ENCODE measurements at places on chromosomes 3 and 15. TPM values are rescaled to one million over a fixed set of nuclear protein-coding genes. Genes with fewer than 3 reads are reported as not detected.
A peak's percentile ranks its signal among the peaks of the same experiment; 100 is the strongest.

DNA sequence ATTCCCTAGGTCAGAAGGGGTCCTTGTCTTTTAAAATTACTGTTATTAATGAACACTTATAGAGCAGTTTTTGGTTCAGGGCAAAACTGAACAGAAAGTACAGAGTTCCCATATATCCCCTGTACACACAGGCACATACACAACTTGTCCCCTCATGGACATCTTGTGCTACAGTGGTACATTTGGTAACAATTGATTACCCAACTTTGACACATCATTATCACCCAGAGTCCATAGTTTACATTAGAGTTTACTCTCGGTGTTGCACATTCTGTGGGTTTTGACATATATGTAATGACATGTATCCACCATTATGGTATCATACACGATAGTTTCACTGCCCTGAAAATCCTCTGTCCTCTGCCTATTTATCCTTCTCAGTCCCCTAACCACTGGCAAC is 984 bp upstream of the EDC3 start:
- H3K36me3 ChIP-seq: no peaks in the 10 kb centered on the region
- peaks cover 29% of the 10 kb centered on the region for H3K4me1 ChIP-seq
- H3K4me3 ChIP-seq: no peak overlapping the region

DNA sequence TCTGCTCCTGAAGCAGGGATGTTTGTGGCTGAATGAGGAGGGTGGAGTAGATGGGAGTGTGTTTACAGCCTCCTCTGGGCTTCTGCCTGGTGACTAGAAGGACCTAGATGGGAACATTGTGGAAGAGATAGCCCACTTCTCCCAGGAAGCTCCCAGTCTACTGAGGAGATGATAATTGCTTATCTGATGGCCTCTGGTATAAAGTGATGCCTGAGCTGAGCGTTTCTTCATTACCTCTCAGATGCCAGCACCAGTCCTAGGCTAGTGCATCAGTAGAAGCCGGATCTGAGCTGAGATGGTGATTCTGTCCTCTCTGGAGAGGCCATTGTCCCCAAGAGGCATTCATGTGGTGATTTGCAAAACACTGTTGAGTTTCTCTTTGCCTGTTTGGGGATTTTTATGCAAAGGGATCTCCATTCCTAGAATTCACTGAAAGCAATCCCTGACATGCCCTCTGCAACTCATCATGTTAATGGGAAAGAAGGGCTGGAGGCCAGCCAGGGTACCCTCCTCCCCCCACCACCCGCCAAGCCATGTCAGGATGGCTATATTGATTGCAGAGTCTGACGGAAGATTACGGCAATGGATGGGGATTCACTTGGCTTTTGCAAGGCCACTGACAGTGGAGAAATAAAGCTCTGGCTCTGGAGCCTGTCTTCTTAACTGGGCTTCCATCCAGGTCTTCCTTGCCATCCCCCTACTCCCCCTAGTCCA is 166.4 kb upstream of the ROPN1 start:
- no peak overlapping the region for H3K27ac ChIP-seq
- peaks cover 16% of the 10 kb centered on the region for H3K4me1 ChIP-seq
- DNase-seq: no peak
- no peak overlapping the region for H3K4me3 ChIP-seq
- no peaks in the 10 kb centered on the region for H3K36me3 ChIP-seq
- H3K27me3 ChIP-seq: no peaks in the 10 kb centered on the region

DNA sequence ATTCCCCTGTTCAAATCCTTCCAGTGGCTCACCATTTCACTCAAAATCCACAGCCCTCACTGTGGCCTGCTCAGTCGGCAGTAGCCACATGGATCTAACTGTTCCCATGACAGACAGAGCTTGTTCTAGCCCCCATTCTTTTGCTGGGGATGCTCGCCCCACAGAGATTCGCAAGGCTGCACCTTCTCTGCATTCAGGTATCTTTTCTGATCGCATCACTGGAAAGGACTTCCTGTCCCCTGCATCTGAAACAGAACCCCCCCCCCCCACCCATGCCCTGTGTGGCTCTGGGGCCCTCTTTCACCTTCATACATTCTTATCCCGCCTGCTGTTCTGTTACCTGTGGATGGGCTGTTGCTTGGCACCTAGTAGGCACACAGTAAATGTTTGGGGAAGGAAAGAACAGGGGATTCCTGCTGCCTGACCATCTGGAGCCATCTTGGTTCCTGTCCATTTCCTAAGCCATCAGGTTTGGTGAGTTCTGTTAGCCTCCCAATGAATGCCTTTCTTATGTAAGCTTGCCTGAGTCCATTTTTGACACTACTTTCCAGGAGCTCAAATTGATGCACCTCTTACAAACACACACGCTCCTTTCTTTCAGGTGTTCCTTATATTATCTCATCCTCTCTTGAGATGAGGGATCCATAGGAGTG is 42.9 kb upstream of the PGPEP1L start:
- no peaks in the 10 kb centered on the region for H3K36me3 ChIP-seq
- H3K27ac ChIP-seq: no peak overlapping the region
- no peak for DNase-seq
- no peak overlapping the region for H3K4me3 ChIP-seq
- peaks cover 3% of the 10 kb centered on the region for H3K4me1 ChIP-seq
- H3K27me3 ChIP-seq: no peaks in the 10 kb centered on the region

DNA sequence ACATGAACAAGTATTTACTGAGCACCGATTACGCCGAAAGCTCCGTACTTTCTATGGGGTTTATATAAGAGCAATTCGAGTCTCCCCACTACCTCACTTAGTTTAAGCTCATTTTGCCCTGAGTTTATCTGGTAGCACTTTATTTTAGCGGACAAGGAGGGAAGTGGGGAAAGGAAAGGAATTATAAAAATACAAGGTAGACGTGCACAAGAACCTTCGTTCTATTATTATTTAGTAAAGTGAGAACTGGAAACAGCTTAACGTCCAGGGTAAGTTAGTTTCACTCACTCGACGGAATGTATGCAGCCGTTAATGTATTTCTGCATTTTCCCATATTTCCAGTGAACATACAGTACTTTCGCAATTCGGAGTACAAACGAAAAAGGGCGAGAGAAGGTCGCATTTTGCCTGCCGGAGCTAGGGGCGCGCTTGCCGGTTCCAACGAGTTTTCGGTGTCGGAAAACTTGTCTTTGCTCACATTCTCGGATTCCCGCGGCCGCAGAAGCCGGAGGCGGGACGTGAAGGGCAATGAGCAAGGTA is 1.2 kb upstream of the STT3B start:
- H3K36me3 ChIP-seq: no peaks in the 10 kb centered on the region
- H3K4me1 ChIP-seq: peaks cover 26% of the 10 kb centered on the region

- H3K27ac ChIP-seq: no peak overlapping the region
- no peak overlapping the region for H3K4me3 ChIP-seq
- no peaks in the 10 kb centered on the region for H3K27me3 ChIP-seq
- peaks cover 4% of the 10 kb centered on the region for H3K4me1 ChIP-seq
- no peak for DNase-seq
Observed at GRCh38 chr3:177229791-177230190, 32.5 kb upstream of the TBL1XR1 start.

DNA sequence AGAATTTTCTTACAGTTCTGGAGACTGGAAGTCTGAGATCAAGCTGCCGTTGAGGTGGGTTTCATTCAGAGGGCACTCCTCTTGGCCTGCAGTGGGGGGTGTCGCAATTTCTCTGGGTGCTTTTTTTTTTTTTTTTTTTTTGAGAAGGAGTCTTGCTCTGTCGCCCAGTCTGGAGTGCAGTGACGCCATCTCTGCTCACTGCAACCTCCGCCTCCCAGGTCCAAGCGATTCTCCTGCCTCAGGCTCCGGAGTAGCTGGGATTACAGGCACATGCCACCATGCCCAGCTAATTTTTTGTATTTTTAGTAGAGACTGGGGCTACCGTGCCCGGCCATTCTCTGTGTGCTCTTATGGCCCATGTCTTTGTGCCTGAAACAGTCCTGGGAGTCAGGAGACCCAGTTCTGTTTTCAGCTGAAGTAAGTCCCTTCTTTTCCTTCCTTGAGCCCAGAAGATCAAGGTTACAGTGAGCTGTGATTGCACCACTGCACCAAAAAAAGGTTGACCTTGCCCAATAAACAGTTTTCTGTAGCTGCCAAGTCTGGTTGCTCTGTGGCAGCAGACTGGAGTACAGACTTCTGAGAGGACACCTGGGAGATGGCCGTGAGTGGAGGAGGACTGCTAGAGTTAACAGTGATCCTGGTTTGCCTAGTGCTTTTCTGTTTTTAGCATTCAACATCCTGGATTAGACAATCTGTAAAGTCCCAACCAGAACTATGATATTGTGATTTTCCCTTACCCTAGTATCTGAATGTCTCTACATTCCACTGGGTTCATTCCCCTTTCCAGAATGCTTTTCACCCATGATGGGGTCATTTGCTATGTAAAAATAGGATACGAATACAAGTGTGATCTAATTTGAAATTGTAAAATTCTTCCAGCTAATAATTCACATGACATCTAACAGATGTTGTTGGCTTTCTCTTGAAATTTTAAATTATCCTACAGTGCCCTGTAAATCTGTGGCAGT is 76.6 kb upstream of the RNF7 start:
- no peaks in the 10 kb centered on the region for H3K36me3 ChIP-seq
- H3K27ac ChIP-seq: no peak overlapping the region
- H3K27me3 ChIP-seq: no peaks in the 10 kb centered on the region
- peaks cover 4% of the 10 kb centered on the region for H3K4me1 ChIP-seq
- DNase-seq: no peak

DNA sequence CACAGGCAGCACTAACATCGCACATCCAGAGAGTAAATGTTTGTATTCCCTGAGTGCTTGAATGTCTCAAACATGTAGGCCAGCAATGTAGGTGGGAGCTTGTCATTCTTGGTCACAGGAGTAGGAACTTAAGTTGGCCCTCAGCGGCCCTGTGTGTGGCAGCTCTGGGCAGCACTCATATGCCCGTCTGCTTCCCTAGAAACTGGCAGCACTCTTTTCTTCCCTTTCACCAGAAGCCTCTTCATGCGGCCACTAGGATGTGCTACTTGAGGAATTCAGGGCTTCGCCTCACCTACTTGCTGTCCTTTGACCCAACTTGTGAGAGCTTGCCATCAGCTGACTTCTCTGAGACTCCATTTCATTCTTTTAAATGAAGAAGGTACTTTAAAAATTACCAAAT is 69.5 kb downstream of the TIPARP start:
- H3K27ac ChIP-seq: no peak overlapping the region
- DNase-seq: no peak
- H3K36me3 ChIP-seq: no peaks in the 10 kb centered on the region
- no peak overlapping the region for H3K4me3 ChIP-seq
- H3K4me1 ChIP-seq: no peaks in the 10 kb centered on the region

- peak overlapping the region; percentile 45 for H3K27ac ChIP-seq
- H3K4me3 ChIP-seq: no peak overlapping the region
- no peaks in the 10 kb centered on the region for H3K27me3 ChIP-seq
- DNase-seq: no peak
- H3K4me1 ChIP-seq: peaks cover 43% of the 10 kb centered on the region
Observed at GRCh38 chr15:36914960-36915808, 185.2 kb downstream of the MEIS2 start.

DNA sequence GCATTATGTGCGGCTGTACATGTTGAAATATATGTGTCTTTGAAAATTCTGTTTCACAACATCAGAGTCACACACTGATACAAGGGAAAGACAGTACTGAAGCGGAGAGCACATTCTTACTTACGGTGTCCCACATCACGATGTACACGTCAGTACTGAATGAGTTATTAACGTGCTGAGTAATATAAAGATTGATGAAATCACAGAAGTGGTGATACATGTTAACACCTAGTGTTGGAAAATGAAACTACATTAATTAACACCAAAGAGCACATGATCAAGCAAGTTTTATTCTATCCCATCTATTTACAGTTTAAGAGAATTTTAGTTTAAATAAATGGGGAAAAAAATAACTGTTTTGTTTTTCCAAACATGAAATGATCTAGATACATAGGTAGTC is 15.6 kb downstream of the EOGT start:
- no peaks in the 10 kb centered on the region for H3K4me1 ChIP-seq
- no peaks in the 10 kb centered on the region for H3K27me3 ChIP-seq
- H3K27ac ChIP-seq: no peak overlapping the region
- no peak overlapping the region for H3K4me3 ChIP-seq
- H3K36me3 ChIP-seq: peaks cover 86% of the 10 kb centered on the region
- no peak for DNase-seq

GRCh38 chr3:50627407-50628051 is 10.6 kb downstream of the MAPKAPK3 start:
- H3K4me1 ChIP-seq: peaks cover 94% of the 10 kb centered on the region
- no peaks in the 10 kb centered on the region for H3K36me3 ChIP-seq
- no peak for DNase-seq
- no peaks in the 10 kb centered on the region for H3K27me3 ChIP-seq
- no peak overlapping the region for H3K4me3 ChIP-seq
- H3K27ac ChIP-seq: peak overlapping the region; percentile 82

DNA sequence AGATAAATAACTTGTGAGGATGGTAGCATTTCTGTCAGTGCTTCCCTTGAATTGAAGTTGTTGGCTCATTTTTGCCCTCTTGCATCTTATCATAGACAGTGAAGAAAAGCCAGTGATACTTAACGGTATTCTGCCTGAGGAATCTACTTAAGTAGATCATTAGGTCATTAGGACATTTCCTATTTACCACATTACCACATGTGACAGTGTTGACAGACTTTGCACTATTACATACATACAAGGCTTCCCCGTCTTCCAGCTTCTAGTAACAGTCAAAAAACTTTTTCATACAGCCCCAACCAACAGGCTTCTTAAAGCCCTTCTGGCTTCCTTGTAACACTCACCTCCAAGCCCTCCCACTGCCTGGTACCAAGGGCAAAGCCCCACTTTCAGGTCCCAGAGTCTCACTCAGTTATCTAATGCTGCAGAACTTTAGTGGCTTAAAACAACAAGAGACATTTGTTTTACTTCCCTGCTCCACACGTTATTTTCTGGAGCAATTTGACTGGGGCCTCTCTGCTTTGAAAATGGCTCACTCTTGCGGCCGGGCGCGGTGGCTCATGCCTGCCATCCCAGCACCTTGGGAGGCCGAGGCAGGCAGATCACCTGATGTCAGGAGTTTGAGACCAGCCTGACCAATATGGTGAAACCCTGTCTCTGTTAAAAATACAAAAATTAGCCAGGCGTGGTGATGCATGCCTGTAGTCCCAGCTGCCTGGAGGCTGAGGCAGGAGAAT is 40.0 kb downstream of the ASB7 start:
- no peak overlapping the region for H3K27ac ChIP-seq
- no peak overlapping the region for H3K4me3 ChIP-seq
- DNase-seq: no peak
- no peaks in the 10 kb centered on the region for H3K27me3 ChIP-seq
- no peaks in the 10 kb centered on the region for H3K36me3 ChIP-seq

DNA sequence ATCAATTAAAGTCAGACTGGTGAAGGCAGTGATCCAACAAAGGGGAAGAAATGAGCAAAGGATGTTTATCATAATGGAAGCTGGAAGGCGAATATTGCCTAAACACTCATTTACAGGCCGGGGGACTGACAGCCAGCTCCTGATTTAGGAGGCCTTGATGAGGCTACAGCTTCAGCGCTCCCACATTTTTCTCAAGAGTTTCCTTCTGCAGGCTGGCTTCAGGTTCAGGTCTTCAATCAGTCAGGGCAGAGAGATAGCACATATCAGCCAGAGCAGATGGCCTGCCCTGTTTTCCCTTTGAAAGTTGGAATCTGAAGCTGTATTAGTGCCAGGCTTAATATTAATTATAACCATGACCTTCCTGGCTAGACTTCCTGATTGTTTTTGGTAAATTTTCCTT is 218.9 kb downstream of the SV2B start:
- H3K27ac ChIP-seq: no peak overlapping the region
- H3K4me1 ChIP-seq: no peaks in the 10 kb centered on the region
- H3K36me3 ChIP-seq: no peaks in the 10 kb centered on the region
- DNase-seq: no peak

Gene ERICH6
- not detected for total RNA-seq

Gene WWTR1
- total RNA-seq: 39.9 TPM

Gene PDZRN3
- 65.7 TPM for total RNA-seq

Gene KLHL6
- total RNA-seq: 0.89 TPM

Gene CASR
- total RNA-seq: not detected

Gene RAB11A
- 142 TPM for total RNA-seq

Gene SPATA12
- total RNA-seq: not detected

Gene RASGRF1
- not detected for total RNA-seq

Gene C3orf20
- total RNA-seq: not detected
